ENCODE measurements at places on chromosomes 11 and 22. TPM values are rescaled to one million over a fixed set of nuclear protein-coding genes. Genes with fewer than 3 reads are reported as not detected.
A peak's percentile ranks its signal among the peaks of the same experiment; 100 is the strongest.

GRCh38 chr11:125517116-125517770 lies 21.2 kb upstream of the FEZ1 start:
- peak; percentile 53 for DNase-seq

Gene DDI1
- not detected for polyA plus RNA-seq

GRCh38 chr22:29478326-29479276 lies 1.4 kb upstream of the NEFH start:
- no peak for DNase-seq

GRCh38 chr11:129866311-129866710 lies 29.1 kb downstream of the NFRKB start:
- no peak for DNase-seq

- peak; percentile 25 for DNase-seq
Measured at GRCh38 chr22:40397396-40397795, 27.0 kb downstream of the SGSM3 start.

Gene GLYATL1
- 137 TPM for polyA plus RNA-seq

DNA sequence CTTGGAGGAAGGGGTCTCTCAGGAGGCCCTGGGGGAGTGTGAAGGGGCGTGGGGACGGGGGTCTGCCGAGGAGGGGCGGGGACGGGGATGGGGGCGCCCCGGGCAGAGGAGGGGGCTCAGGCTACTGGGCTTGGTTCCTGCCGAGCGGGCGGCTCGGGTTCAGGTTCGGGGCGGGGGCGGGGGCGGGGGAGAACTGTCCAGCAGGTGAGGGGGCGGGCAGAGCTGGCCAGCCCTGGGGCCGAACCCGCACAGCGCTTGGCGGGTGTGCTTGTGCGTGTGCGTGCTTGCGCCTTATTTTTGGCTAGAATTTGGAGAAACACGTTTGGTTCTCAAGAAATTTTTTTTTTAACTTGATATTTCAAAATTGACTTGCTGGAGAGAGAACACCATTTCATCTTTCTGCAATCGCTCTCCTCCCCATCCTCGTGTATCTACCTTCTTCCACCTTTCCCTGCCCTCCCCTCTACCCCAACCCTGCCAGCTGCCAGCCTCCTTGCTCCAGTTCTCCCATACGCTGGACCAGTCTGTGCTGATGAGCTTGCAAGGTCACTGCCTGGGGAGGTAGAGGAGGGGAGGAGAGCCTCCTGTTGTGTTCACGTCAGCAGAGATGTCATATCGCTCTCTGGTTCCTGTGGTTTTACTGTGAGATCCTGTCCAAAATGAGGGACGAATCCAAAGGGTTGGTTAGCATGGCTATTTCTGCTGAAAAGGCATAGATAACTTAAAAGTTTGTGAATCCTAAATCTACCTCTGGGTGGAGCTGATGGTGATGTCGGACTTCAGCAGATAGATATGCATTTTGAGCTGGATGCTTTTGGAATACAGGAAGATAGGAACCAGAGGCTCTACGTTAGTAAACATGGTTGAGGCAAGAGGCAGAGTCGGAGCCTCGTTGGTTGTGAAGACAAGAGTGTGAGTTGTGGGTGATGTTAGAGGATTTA lies 668 bp downstream of the MADD start:
- DNase-seq: no peak

GRCh38 chr11:92401520-92401919 lies 176.9 kb downstream of the FAT3 start:
- DNase-seq: no peak

Gene CCDC116
- polyA plus RNA-seq: 0.17 TPM

Gene MYO7A
- polyA plus RNA-seq: 3.4 TPM
